ENCODE measurements at places on chromosomes 5 and 9.

DNA sequence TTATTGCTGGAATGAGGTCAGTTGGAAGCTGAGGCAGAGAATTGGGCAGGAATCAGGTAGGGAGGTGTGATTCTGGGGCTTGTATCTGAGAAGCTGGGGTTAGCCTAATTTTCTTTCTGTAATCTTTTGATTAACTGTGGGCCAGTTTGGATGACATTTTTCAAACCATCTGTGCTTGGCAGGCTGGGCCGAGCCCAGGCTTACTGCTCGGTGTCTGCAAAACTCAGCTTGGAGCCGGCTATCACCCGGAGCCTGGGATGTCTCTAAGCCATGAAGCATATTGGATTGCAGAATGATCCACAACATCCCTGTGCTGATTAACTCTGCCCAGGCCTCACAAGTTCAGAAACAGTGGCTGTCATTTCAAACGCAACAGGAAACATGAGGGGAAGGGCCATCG is 26.5 kb downstream of the KCNMB1 start:
- no peak for DNase-seq

DNA sequence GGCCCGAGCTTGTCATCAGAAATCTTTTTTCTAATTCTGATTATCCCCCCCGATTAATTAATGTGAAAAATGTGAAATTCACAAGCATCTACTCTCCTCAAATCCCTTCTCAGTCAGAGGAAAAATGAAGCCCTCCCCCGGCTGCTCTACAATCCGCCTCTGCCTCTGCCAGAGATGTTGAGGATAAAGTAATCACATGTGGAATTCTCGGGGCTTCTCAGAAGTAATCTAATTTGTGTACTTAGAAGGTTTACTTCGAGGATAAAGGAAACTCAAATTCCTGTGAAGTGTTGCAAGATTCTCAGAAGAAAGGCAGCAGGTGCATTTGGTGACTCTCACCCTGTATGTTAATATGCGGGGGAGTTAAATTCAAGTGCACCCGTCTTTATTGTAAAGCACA is 726.1 kb upstream of the ADAMTS16 start:
- no peak for DNase-seq

GRCh38 chr9:97969014-97969413 is 14.1 kb upstream of the ANP32B start:
- DNase-seq, result no peak

- DNase-seq, result no peak
These were observed 86.8 kb upstream of the MEGF10 start for GRCh38 chr5:127203818-127204217.

GRCh38 chr9:26937816-26938371 is 9.1 kb downstream of the PLAA start:
- no peak for DNase-seq
